EL (cell line): ENCODE measurements at places on chromosomes 1 and 21.

DNA sequence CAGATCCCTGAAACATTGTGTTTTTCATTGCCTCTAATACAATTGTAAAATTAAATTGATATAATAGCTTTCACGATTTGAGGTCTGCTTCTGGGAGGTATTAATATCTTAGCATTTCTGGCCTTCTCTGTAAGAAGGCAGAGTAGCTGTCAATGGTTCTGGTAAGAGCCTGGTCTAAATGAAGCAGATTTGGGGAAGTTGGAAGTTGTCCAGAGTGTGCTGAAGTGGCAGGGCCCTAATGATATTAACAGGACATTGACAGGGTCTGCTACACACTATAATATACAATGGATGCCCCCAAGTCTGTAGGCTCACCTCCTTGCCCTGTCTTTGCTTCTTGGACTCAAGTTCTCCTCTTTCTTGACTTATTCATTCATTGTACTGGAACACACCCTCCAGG, 99.5 kb downstream of the C4BPA start:
- DNase-seq = no peak

DNA sequence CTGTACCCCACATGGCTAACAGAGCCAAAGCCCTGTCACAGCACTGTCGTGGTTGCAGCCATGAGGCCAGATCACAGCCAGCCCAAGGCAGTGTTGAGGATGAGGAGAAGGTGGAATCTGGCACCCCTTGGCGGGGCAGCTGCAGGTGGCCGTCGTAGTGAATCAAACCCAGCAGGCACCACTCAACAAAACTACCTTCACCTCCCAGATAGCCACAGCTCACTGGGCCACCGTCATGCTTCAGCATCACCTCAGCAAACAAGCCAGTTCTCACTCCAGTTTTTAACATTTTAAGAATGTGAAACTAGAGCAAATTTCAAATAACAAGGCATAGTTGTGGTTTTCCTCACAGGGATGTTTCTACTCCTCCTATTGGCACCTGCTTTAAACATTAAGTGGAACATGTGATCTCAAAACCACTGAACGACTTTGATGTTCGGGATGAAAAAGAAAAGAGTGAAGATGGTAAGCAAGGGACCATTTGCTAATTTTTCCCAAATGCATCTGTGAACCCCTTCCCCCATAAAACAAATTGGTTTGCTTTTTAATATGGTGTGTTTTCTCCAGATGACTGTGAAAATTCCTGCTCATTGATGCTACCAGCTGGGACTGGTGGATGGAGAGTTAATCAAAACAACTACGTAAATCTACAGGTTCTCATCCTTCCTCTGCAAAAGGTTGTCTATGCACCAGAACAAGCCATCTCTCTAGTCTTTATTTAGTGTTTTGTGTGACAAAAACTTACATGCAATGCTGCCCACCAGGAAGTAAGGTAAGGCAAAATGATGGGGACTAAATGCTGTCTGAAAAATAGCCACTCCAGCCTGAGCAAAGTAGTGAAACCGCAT, 45.5 kb downstream of the TOR1AIP2 start:
- peak; percentile 18 for DNase-seq

GRCh38 chr1:151372058-151372934, at the start of gene SELENBP1:
SELENBP1 (minus strand) TSS chr1:151372705; CDS start chr1:151372641, 64 bp downstream.
- DNase-seq = peak; percentile 76

GRCh38 chr1:92262516-92262915, 36.3 kb downstream of the GLMN start:
- no peak for DNase-seq

DNA sequence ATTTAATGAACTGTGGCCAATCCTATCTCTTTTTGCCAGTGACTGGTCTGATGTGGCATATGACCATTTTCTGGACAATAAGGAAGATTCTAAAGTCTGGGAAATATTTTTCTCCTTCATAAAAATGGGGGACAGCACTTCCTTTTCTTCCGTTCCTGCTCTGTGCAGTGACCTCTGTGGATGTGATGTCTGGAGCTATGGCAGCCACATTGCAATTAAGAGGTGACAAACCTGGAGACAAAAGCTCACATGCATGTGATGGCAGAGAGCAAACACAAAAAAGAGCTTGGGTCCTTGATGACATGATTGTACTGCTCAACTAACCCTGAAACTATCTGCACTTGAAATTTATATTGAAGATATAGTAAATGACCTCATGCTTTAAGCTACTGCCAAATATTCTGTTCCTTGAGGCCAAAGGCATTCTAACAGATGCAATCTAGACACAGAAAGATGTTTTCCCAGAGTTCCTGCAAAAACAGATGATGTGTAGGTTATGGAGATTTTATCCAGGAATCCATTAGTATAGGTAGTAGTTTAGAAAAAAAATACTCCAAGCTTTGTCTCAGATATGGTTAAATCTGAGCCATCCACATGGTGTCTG, 2.2 kb upstream of the MAGI3 start:
- peak; percentile 10 for DNase-seq

DNA sequence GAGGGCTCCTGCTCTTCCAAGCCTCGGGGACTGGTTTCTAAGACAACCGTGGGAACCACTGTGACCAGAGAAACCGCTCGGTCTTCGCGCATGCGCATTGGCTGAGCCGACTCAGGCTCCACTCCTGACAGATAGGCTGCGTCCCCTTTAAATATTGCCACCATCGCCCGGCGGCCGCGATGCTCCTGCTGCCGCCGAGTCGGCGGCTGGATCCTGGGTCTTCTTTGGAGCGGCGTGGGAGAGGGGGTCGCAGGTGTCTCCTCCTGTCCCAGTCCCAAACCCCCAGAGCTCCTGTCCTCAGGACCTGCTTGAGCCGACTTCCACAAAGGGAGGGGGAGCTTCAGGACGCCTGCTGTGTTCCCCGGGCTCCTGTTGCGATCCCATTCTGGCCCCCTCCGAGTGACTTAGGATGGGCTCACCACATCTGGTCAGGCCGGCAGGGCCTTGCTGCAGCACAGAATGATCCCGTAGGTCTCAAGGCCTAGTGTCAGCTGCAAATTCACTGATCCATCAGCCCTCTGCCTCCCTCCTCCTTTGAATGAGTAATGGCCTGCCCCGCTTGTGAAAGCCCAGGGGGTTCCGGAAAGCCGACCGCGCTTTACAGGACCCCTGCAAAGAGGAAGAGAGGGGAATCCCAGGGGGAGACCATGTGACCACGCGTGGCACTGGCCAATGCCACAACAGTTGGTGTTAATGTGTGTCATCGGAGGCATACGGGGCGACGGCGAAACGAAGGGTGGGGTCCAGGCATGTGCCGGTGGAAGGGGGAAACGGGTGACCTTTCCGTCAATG, 683.2 kb upstream of the TPTE start:
- DNase-seq = no peak

GRCh38 chr1:224189561-224189960, 6.5 kb downstream of the DEGS1 start:
- peak; percentile 38 for DNase-seq

- no peak for DNase-seq
Measured at GRCh38 chr1:66332548-66332901, 201.4 kb upstream of the SGIP1 start.

DNA sequence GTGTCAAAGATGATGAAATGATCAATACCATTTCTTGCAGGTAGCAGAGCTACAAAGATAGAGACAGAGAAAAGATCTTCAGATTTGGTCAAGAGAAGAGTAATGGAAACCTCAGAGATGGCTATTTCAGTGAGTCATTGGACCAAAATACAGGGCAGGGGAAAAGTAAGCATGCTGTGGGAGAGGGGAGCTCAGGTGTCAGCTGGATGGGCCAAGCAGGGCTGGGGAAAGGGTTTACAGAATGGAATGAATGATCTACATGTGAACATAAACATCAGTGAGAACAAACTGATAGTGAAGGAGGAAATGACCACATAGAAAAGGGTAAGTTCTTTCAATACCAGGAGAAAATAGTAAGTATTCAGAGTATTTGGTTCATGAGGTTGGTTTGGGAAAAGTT, 61.4 kb upstream of the CNN3 start:
- DNase-seq = no peak

- DNase-seq = peak; percentile 91
Measured at GRCh38 chr1:246566813-246567645, 773 bp downstream of the CNST start.

- no peak for DNase-seq
Measured at GRCh38 chr1:41919131-41919530, 409 bp upstream of the HIVEP3 start.

- no peak for DNase-seq
Measured at GRCh38 chr1:43239484-43239883, 30.3 kb upstream of the TMEM125 start.

DNA sequence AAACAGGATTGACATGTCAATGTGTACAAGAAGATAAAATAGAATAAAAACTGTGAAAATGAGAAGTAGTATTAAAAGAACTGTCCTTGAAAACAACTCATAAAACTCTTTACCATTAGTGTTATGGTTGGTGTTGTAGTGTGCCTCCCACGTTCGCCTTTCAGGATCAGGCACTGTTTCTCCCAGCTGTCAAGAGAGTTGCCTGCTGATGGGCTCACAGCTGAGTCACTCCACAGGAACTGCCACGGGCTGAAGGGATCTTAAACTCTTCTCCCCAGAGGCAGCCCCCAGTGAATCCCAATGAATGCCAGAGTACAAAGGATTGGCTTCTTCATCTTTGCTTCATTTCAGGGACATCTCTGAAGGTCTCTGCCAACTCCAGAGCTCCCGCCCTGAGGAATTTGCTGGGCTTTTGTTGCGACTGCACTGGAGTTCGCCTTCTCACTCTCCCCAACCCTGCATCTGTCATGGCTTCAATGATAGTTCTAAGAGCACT, 119.6 kb downstream of the ADGRL2 start:
- DNase-seq = peak; percentile 6

DNA sequence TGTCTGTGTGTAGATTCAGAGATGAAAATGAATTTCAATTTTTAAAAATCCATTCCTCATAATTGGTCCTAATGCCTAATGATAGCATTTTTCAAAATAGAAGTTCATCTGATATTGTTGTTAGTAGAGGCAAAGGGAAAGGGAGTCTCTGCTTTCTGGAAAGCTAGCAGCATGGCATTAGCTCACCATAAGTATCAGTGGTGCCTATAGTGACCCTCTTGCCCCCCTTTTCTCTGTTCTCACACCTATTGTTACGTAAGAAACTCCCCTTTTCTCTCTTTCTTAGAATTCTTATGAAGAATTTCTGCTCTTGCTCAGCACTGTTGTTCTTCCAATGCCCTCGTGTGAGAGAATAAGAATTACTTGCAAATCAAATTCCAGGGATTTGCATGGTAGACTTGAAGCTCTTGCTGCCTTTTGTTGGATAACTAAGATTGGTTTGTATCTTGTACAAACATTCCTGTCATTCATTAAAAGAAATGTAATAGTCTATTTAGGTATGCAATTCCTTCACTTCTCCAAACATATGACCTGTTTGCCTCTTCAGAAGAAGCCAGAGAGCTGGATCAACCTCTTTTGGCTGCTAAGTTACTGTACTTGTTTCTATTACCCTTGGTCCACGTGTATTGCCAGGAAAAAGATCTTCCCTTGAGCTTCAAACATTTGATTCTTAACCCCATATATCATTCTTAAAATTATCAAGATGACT, 69.2 kb upstream of the MAGI3 start:
- DNase-seq = no peak

- no peak for DNase-seq
Measured at GRCh38 chr1:190244406-190244805, 233.3 kb downstream of the BRINP3 start.

DNA sequence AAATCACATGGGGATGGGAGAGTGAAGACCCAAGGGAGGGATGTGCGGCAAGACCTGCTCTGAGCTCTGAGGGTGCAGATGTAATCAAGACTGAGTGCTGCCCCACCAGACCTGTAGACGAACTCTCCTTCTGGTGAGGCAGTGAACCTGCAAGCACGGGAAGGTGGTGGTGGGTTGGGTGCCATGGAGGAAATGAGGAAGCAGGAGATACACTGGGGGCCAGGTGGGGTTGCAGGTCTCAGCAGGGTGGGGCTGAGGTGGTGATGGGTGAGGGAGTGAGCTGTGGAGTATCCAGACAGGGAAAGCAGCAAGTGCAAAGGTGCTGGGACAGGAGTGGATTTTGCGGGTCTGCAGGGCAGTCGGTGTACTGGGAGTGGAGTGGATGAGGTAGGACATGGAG, 102.3 kb downstream of the KCNJ15 start:
- no peak for DNase-seq

DNA sequence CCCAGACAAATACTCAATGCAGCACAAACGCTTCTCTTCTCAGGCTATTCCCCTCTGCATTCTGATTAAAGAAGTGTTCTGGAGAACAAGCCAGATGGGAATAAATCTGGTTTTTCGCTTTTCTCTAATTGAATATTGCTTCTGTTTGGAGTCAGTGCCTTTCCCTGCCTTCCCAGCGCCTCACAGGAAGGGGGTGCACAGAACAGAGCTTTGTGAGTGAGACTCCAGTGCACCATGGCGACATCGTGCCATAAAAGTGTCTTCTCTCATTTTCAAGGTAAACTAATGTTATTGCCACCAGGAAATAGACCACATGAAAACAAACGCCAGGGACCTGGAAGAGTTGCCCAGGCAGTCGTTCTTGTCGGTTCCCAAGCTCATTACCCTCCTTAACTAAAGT, 43.6 kb upstream of the SLC45A1 start:
- DNase-seq = no peak

GRCh38 chr1:210456731-210457255, 128.1 kb downstream of the HHAT start:
- no peak for DNase-seq

DNA sequence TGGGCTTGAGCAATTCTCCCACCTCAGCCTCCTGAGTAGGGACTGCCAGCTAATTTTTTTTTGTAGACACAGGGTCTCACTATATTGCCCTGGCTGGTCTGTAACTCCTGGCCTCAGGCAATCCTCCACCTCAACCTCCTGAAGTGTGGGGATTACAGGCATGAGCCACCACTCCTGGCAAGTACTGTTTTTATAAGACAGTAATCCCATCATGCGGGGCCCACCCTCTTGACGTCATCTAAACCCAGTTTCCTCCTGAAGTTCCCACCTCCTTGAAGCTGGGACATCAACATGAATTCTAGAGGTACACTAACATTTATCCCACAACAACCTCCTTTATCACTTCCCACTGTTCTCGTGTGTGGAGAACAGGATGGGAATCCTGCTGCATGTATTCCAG, 104.7 kb downstream of the SPATA46 start:
- DNase-seq = no peak

DNA sequence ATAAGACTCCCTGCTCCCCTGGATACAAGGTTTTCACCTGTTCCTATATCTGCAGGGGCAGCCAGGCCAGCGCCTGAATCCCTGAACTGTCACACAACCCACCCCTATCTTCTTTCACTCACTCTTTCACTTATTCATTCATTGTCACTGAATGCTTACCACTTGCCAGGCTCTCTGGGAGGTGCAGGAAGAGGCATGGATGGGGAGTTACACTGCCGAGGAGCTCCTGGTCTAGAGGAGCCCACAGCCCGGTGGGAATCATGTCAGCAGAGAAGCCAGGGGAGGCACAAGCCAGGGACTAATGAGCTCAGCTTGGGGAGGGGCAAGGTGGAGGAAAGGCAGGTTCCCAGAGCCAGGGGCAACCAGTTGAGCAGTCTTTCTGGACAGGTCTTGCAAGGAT, 155.8 kb downstream of the TRABD2B start:
- no peak for DNase-seq

DNA sequence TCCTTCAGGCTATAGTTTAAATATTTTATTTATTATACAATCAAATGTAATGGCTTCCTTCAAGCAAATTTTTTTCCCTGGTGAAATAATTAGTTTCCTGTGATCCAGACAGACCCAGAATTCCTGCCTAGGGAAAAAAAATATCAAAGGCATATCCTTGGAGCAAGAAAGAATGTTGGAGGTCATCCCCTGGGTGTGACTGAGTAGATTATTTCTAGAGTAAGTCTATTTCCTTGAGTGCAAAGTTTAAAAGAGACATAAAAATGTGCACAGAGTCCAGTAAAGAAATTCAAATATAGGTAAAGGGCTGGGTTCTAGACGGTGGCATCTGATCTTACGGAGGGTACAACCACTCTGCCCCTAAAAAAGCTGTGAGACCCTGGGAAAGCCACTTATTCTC, 32.2 kb upstream of the SAMD13 start:
- DNase-seq = no peak
